ENCODE measurements at places on chromosomes 12 and 14. TPM values are rescaled to one million over a fixed set of nuclear protein-coding genes. Genes with fewer than 3 reads are reported as not detected.

The OVCH1 gene
- 3.0 TPM for polyA plus RNA-seq

The NANOG gene
- polyA plus RNA-seq = 0.09 TPM

The GPR84 gene
- polyA plus RNA-seq = not detected

The TSPAN11 gene
- 1.5 TPM for polyA plus RNA-seq

The SELPLG gene
- polyA plus RNA-seq = not detected

The LRIG3 gene
- 0.34 TPM for polyA plus RNA-seq

The PHETA1 gene
- polyA plus RNA-seq = not detected

The TCL1B gene
- polyA plus RNA-seq = not detected

The MAP1LC3B2 gene
- polyA plus RNA-seq = 2.1 TPM

The CLEC2B gene
- 3.9 TPM for polyA plus RNA-seq

The CPNE6 gene
- 30.4 TPM for polyA plus RNA-seq

The DPPA3 gene
- not detected for polyA plus RNA-seq

The SPX gene
- 1.6 TPM for polyA plus RNA-seq

The ERBB3 gene
- 0.07 TPM for polyA plus RNA-seq

The CCDC196 gene
- 0.65 TPM for polyA plus RNA-seq

The SLC7A7 gene
- polyA plus RNA-seq = not detected

The POTEM gene
- polyA plus RNA-seq = not detected

The NRL gene
- not detected for polyA plus RNA-seq

The KSR2 gene
- polyA plus RNA-seq = 2.4 TPM

The SMOC1 gene
- polyA plus RNA-seq = 0.23 TPM

The PRH2 gene
- polyA plus RNA-seq = not detected

The ACOT2 gene
- polyA plus RNA-seq = 26.4 TPM

The CHGA gene
- polyA plus RNA-seq = not detected

Data from Purkinje cell (primary cell).